ENCODE measurements at places on chromosomes 3 and 15.

DNA sequence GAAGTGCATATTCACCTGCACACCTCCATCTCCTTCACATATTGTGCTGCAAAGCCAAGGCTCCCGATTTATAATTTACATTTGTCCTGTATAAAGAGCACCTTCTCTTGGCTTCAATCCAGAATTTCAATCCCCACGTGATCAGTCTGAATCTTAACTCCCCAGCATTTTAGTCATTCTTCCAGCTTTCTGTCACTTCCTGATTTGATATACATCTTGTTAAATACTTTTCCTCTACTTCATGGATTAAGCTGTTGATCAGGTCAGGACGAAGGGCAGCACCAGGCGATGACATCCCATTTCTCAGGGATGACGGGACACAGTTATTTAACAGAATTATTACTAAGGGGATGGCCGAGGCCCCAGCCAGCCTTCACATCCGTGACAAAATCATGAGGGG is 212.5 kb downstream of the EPHB1 start:
- no peak for DNase-seq

- no peak for DNase-seq
These were observed 97.8 kb upstream of the TBL1XR1 start for GRCh38 chr3:177295116-177295515.

DNA sequence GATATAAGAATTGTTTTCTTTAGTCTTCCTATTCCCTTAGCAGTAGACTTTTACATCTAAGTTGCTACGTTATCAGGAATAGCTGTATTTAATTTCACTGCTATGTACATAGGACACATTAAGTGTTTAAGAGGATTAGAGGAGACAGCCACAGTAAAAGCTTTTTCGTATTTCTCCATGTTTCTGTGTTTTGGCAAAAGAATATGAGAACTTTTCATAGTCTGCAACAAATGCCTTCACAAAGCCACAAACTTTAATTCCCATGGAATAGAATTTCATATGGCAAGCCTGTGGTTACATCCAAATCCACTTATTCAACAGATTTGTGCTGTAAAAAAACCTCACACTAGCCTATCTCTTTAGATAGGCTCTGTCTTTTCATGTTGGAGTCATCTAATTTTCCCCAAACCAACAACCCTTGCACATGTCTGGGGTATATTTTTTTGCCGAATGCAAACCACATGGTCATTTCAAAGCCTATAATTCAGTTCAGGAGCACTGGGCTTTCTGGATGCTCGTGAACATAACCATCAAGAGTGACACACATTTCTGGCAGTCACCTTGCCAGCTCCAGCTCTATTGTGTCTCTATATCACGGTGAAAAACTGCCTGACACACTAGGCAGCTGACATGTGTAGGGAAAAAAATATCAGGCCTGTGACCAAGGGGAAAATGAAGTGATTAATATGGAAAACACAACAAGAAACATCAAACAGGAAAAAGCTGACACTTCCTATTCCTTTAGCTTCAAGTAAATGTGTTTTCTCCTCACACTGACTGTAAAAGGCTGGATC is 19.2 kb downstream of the PLD1 start:
- DNase-seq: no peak

DNA sequence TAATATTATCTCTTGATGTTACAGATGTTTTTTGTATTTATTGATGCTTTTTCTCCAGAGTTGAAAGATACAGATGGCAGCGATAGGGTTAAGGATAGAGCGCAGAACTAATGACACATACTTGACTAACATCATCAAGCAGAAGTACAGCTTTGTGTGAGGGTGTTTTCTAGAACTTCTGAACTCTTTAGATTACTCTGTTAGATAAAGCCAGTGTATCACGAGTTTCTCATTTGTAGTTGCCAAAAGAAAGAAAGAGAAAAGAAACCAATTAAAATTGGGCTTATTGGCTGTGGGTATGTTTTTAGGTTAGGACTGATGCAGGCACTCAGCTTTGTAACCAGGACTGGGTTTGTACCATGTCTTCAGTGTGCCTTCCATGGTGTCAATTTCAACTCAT is 6.6 kb upstream of the GPR171 start:
- no peak for DNase-seq

- no peak for DNase-seq
These were observed 32.8 kb upstream of the RASA2 start for GRCh38 chr3:141454054-141454453.

- DNase-seq: no peak
These were observed 28.2 kb downstream of the FAH start for GRCh38 chr15:80180986-80181385.

DNA sequence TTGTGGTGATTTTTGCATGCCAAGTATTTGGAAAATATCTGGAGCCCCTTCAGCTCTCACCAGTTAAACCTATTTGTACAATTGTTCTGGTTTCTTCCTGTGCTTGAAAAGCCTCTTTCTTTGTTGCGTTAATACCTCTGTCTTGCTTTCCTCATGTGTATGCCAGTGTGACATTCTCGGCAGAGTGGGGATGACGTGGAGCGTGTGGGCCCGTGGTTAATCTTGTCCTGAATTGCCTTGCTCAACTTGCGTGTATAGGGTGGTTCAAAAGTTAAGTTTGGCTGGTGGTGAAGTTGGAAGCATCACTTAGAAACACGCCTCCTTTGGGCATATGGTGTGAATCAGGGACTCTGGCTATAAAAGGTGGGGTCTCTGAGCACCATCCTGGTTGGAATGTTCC is 67.1 kb downstream of the IGF1R start:
- no peak for DNase-seq

DNA sequence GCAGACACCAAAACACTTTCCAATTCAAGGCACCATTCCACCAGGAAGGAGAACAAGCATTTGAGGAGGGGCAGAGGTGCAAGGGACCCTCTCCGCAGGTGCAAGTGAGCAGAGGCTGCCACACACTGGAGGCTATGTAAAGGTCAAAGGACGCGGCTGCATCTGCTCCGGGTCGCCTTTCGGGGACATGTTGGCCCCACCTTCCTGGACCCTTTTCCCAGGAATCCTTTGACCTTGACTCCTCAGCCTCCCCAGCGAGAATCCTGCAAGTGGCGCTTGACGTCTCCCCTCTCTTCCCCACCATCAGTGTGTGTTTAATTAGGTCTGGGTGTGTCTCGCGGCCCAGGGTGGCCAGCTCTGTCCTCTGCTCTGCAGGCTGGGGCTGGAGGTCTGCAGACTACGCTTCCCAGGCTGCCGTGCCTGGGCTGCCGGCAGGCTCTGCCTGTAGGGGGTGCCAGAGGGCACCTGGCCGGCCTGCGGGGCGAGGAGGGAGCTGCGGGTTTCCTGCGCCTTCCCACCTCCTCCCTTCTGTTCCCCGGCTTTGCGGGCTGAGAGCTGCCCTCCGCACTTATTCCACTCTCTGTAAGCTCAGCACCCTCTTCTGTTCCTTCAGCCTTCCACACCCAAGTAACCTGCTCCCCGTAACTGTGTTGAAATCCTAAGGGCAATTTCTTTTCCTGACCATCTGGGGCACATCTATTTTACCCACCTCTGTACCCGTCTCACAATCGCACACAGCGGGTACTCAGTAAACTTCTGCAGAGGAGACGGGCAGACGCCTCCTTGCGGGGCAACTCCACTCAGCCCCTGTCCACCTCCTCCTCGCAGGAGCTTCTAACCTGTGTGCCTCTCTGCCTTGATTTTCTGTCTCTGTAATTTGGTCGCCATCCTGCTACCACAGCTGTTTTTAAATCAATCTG is 129.8 kb downstream of the NSMCE3 start:
- peak; percentile 25 for DNase-seq

GRCh38 chr15:99106417-99107220 is 1.7 kb downstream of the SYNM start:
- peak; percentile 11 for DNase-seq

DNA sequence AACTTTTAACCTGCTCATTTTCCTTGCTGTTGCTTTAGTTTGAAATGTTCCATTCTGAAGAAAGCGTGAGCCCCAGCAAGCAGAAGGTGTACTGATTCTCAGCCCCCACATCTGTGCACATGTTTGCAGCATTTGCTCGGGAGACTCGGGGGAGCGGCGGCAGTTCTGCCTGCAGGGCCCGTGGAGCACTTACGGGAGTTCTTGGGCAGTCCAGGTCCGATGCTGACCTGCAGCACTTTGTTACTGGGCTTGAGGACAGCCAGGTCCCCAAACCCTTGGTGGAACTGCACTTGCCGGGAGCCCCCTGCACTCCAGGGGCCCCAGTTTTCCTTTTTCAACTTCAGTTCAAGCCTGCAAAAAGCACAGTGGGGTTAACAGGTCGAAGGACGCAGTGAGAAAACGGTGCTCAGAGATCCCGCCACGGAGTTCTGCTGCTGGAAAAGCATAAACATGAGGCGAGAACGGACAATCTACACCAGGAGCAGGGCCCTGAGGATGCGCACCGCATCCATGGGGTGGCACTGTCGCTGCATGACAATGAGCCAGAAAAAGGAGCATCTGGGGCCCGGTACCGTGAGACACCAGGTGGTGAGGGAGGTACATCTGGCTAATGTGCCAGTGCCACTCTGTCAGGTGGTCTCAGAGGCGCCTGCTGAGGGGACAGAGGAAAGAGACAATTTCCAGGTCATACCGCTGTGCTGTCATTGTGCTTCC is 45.6 kb upstream of the LDHAL6B start:
- no peak for DNase-seq

- no peak for DNase-seq
These were observed 33.7 kb downstream of the PSTPIP1 start for GRCh38 chr15:77028451-77029165.

DNA sequence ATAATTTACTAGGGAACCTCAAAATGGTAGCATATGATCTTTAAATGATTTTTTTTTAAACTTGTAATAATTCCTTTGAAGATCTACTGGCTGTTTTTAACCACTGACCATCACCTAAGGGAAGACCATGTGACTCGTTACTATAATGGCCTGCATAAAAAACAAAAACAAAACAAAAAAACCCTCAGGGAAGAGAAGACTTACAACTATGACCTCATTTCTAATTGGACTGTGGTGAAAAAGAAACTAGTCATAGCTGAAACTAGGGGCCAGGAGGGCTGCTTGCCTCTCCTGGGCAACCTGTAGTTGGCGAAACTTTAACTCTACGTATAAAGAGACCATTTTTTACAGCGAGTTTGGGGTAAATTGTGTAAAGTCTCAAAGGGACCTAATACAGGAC is 23.0 kb downstream of the PAQR9 start:
- DNase-seq: no peak

DNA sequence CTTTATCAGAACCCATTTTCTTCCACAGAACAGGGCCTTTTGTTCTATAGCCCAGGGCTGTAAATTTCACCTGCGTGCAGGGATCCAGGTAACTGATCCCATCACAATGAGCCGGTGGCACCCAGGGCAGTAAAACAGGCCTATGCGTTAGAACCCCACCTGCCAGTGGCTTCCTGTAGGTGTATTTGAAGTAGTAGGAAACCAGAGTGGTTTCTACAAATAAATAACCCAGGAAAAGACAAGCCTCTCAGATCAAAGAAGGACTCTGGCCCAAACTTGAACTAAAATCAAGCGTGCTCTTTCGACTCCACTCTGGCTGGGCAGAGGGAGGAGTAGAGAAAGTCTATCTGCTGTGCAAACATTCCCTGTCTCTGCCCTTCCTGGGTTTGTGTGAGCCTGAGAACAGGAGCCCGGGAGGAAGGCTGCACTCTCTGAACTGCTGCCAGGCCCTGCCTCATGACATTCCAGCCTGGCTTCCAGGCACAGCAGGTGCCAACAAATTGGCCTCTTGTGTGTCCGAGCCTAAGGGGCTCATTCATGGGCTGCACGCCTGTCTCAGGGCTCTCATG is 77.7 kb downstream of the CEMIP start:
- DNase-seq: no peak

DNA sequence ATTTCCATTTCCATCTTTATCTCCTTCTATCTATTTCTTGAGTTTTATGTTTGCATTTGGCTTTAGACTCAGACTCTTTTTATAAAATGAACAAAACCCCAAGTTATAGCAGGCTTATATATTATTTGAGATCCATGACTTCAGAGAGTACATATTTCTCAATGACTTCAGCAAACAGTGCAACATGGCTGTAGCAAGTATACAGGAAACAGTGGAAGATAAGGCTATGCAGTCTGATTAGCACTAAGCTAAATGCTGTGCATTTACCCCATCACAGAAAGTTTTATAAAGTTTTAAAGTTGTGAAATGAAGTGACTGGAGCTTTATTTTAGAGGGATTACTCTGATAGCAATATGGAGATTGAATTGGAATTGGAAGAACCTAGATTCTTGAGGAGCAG is 463.5 kb upstream of the TGFBR2 start:
- no peak for DNase-seq

GRCh38 chr3:29514170-29514569 is 233.3 kb downstream of the RBMS3 start:
- DNase-seq: no peak

DNA sequence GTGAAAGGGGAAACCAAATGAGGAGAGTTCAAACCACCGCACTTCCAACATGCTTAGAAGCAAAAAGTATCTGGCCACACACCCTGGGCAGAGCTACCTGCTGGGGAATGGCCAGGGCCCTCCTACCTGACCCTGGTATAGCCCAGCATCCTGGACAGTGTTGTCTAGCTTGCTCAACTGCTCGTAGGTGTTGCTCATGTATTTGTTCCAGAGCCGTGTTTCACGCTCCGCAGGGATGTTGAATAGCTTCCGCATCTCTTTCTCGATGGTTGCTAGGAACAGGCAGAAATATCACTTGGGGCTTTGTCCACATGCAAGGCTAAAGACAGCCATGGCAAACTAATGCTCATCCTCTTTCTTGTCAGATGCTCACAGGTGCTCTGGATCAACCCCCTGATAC is 15.1 kb downstream of the USP4 start:
- DNase-seq: no peak

- DNase-seq: no peak
These were observed 7.3 kb downstream of the CCDC71 start for GRCh38 chr3:49158792-49159191.

DNA sequence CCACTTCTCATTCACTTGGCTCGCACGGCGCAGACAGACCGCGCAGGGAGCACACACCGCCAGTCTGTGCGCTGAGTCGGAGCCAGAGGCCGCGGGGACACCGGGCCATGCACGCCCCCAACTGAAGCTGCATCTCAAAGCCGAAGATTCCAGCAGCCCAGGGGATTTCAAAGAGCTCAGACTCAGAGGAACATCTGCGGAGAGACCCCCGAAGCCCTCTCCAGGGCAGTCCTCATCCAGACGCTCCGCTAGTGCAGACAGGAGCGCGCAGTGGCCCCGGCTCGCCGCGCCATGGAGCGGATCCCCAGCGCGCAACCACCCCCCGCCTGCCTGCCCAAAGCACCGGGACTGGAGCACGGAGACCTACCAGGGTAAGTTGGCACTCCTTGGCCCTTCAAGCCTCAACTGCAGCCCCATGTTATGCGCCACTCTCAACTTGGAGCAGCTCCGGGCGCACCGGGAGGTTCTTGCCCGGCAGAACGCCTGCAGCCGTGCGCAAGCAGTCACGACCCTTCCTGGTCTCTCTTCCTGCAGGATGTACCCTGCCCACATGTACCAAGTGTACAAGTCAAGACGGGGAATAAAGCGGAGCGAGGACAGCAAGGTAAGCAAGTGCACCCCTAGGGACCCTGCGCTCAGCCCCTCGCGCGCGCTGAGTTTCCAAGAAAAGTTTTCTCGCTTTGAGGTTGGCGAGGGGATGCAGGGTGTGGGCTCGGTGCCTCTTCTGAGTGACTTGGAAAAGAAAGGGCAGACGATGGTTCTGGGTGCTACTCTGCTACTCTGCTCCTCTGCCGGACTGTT is at the start of gene BHLHE40:
Gene BHLHE40 (plus strand): TSS at position 10 of the 801 bp plus-strand sequence. CDS start 282 bp downstream, at position 292.
- DNase-seq: no peak

Data from T follicular helper cell (primary cell).